NCI-H1105 (cell line): ENCODE measurements at places on chromosomes 5 and 9.

DNA sequence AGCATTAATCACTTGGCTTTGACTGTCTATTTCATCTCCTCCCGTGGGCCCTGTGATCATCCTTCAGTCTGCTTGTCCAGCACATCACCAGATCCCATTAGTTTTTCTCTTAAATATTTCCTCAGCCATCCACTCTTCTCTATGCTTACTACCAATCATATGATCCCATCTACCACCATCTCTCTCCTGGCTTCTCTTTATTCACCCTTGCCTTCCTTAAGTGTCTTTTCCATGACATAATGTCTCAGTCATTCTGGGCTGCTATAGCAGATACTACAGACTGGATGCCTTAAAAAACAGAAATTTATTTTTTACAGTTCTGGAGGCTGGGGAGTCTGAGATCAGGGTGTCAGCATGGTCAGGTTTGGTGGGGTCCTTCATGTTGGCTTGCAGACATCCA is 208.4 kb upstream of the PPP1R2B start:
- DNase-seq: no peak

- DNase-seq: no peak
Observed at GRCh38 chr5:61768692-61769281, 436.7 kb downstream of the ZSWIM6 start.

DNA sequence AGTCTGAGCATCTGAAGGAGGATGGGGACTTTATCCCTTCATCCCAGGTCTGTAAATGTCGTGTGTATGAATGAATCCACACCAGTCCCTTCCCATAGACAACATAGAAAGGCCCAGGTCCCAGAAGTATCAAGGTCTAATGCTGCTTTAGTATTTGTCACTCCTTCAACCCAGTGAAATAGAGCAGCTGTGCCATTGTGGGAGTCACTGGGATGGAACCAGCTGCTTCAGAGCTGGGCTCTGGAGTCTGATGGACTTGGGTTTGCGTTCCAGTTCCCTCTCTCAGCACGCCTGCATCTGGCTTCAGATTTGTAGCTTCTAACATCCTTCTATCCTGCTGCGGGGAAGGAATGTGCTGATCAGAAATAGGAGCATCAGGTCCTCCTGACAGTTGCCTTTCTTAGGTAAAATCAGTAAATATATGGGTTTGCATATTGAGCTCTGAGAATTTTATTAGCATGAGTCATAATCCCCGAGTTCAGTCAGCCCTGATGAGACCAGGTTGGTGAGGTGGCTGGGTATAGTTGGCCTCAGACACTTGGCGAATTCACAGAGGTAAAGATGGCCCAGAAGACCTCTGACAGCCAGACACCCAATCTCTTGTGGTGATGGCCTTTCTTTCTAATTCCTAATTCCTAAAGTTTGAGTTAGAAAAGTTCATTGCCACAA is 10.1 kb downstream of the ACO1 start:
- DNase-seq: no peak

DNA sequence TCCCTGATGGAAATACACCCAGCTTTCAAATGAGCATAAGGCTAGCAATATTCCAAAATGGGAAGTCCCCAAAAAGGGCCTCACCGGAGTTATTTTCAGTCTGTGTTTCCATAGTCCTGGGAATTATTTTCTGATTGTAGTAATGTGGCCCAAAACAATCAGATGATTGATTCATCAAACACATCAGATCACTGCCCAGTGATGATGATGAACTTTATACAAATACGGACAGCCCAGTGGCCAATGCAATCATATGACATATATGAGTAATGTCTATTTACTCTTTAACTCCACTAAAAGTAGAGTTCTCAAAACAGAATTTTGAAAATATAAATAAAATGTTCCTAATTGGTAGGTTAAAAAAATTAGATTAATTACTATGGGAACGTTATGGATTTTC is 467.8 kb downstream of the ZNF608 start:
- DNase-seq: no peak

- no peak for DNase-seq
Observed at GRCh38 chr9:107337676-107338590, 54.9 kb downstream of the RAD23B start.

DNA sequence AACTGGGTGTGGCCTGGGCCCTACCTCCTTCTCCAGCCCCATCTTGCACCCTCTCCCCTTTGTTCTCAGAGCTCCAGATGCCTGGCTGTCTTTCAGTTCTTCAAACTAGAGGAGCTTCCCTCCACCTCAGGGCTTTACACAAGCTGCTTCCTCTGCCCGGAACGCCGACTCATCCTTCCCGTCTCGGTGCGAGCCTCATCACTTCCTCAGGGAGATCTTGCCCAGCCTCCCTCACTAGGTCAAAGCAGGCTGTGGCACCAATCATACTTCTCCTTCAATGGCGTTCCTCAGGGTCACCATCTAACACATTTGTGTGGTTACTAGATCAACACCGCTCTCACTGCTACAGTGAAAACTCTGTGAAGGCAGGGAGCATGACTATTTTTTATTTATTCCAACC is 56.2 kb upstream of the ZSWIM6 start:
- no peak for DNase-seq

DNA sequence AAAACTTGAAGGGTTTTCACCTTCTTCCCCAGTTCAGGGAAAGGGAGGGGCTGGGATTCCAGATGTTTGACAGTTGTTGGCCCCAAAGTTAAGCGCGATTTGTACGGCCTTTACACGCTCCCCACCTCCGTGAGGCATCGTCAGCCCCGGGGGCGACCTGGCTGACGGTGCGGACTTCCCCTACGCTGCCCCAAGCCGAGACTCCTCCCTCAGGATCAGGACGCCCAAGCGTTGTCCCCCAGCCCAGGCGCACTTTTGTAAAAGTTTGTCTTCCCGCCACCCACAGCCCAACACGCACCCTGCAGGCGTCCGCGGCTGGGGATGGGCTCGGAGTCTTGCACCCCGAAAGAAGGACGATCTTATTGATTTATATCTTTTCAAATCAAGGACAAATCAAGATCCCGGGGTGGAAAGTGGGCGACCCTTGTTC is 713 bp downstream of the MOB3B start:
- DNase-seq: no peak

DNA sequence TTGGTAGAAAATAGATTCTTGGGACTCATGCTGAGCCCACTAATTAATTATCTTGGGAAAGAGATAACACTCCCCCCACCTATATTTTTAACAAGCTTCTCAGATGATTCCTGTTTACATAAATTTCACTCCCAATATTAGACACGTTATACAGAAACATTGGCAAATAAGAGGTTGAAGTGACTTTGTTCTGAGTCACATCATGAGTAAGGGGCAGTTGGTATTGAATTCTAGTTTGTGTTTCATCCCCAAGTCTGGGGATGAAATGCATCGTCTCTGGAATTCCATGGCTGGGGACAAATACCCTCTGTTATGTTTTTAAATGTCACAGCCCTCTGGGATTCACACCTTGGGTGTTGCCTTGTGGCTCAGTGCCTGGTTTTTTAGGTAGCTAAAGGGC is 41.0 kb downstream of the BASP1 start:
- no peak for DNase-seq

- no peak for DNase-seq
Observed at GRCh38 chr5:24005384-24005783, 498.0 kb downstream of the PRDM9 start.

DNA sequence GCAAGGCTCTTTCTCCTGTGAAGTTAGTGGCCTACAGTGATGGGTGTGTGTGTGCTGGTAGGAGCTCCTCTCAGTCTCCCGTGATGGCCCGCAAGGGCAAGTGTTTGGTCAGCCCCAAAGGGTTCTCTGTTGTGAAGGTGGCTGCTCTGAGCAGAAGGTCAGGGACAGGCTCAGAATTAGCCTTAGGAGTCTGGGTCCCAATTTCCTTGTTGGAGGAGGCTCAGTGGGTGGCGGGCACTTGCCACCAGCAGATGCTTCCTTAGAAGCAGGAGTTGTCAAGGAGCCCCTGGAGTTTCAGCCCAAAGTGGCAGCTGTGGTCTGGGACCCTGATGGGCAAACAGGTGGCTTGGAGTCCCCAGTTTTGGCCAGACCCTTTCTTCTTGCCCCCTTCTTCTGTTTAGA is 154.4 kb downstream of the MACROH2A1 start:
- no peak for DNase-seq

DNA sequence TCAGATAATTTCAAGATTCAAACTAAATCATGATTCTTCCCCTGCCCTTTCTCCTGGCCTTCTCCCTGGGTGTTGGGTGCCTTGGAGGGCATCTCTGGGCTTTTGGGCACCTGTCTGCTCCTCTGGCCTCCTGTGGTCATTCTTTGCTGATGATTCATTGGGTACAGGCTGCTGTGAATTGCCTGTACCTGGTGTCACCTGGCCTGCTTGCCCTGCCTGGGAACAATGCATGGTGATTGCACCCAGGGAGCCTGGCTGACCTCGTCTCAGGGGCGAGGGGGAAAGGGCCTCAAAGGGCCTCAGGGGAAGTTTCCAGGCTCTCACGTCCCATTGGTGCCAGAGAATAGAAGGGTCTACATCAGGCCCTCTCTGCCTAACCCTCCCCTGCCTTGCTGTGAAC is 20.1 kb upstream of the CKMT2 start:
- DNase-seq: no peak

DNA sequence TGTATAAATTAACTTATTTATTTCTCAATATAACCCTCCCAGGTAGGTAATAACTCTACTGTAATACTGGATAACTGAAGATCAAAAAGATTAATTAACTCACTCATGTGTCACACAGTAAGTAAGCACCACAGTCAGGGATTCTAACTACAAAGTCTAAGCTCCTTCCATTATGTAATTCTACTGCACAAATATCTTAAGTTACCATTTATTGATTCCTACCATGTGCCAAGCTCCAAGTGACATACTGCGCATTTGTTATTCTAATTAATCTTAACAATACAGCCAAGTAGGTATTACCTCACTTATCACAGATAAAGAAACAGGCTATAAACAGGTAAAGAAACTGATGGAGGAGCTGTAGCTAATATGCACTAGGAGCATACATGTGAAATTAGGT is 58.3 kb downstream of the RANBP6 start:
- no peak for DNase-seq

- no peak for DNase-seq
Observed at GRCh38 chr5:176166427-176166826, 71.8 kb upstream of the SIMC1 start.

- DNase-seq: no peak
Observed at GRCh38 chr5:67728326-67728890, 487.1 kb upstream of the PIK3R1 start.

GRCh38 chr5:150766251-150766650 is 7.4 kb upstream of the DCTN4 start:
- no peak for DNase-seq

- no peak for DNase-seq
Observed at GRCh38 chr9:8282535-8282934, 483.0 kb upstream of the DMAC1 start.

GRCh38 chr5:170537451-170538095 is 33.8 kb downstream of the KCNIP1 start:
- DNase-seq: no peak

DNA sequence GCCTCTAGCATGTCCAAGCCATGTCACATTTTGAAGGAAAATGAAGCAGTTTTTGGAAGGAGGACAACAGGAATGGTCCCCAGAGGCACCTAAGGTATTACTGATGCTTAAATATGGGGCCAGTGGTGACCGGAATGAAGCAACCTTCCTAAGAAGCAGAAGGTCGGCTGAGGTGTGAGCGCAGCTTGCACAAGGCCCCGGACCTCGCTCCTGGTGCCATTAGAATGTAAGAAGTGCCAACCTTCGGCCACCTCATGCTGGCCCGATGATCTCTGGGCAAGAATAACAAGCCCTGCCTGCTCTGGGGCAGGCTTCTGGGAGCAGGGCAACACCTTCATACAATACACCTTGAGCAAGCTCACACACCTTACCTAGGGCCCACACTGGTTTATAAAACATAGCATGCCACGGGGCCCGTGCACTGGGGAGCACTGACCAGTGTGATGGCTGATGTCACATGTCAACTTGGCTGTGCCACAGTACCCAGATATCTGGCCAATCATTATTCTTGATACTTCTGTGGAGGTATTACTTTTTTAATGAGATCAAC is 21.9 kb downstream of the SEMA4D start:
- DNase-seq: no peak

GRCh38 chr5:57594436-57594835 is 111.8 kb upstream of the ACTBL2 start:
- no peak for DNase-seq

DNA sequence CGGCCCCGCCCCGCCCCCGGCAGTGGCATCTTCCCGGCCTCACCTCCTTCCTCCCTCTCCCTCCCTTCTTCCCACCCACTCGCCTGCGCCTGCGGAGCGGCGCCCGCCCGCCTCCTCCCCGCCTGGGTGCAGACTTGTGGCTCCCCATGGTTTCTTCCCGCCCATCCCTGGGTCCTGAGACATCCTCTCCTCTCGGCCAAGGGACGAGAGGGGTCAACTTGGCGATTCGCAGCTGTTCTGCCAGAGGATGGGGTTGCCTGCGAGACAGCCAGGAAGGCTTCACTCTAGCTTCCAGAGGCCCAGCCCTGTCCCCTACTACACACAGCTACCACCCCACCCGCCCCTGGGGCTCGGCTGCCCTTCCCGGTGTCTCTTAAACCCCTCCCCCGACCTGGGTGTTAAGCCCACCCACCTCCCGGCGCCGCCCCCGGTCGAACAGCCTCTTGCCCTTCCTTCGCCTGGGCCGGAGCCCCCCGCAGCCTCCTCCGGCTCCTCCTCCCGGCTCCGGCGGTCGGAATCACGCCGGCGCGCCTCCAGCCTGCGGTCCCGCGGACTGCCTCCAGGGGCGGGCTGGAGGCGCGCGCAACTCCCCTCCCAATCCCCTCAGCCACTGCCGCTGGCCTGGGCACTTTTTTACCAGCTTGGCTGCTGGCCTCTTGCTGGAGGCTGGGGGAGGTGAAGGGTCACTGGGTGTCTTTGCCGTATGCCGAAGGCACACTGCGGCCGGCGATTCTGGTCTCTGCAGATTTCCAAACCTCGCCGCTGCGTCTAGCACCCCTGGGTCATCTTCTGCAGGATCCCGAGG is 1.9 kb downstream of the JADE2 start:
- peak; percentile 45 for DNase-seq

- DNase-seq: no peak
Observed at GRCh38 chr9:126377536-126377935, 50.9 kb downstream of the MVB12B start.

- DNase-seq: no peak
Observed at GRCh38 chr9:96241391-96241809, 60.6 kb downstream of the HSD17B3 start.

- no peak for DNase-seq
Observed at GRCh38 chr5:15959370-15960164, 220.0 kb downstream of the MARCHF11 start.

DNA sequence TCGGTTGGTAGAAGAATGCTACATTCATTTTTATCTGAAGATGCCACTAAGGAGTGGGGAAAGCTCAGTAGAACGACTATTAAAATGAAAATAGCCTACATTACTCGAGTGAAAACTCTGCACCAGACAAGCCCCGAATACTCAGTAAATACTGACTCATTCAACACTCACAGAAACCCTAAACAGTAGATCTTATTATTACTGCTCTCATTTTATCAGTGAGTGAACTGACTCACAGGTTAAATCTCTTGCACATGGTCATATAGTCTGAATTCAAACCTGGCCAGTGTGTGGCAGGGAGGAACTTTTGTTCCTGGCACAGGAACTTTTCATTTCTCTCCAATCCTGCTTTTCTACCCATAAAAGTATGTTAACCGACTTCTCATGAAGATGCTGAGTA is 9.6 kb upstream of the PAPPA start:
- DNase-seq: no peak
